ENCODE measurements at places on chromosomes 4 and X.

- DNase-seq, result no peak
Measured at GRCh38 chr4:167114416-167114971, 119.8 kb downstream of the SPOCK3 start.

GRCh38 chrX:108186811-108187210 is 95.2 kb downstream of the ATG4A start:
- DNase-seq, result no peak

- no peak for DNase-seq
Measured at GRCh38 chrX:45454290-45454689, 253.6 kb upstream of the DIPK2B start.

DNA sequence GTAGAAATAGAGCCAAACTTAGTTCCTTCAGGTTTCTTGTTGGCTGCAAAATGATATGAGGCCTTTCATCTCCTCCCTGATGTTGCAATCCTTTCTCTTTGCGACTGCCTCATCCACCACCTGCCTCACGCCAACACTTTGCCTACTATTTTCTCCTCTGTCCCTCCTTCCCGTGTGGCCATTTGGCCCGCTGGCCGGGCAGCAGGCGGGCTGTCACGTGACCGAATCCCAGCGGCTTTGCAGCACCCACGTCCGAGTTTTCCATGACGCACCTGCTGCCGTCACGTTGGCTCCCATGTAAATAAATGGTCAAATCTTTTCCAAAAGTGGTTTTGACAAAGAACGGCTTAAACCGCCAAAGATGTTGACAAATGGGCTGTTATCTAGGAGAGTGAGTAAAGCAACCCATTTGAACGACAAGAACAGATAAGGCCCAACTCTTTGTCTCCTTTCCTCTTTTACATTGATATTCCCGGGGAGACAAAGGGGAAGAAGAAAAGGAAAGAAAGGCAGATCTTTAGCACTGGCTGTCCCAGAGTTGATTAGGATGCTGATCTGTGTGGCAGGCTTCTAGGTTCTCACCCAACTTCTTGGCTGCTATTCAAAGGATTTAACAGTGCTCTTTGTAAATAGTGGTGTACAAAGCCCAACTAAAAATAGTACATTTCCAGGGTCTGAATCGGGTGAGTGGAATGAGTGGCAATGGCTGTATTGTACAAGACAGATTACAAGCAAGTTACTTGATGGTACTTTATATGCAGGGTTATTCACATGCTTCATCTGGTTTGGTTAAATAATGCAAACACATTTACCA is 174.2 kb upstream of the JADE1 start:
- no peak for DNase-seq

- no peak for DNase-seq
Measured at GRCh38 chrX:145820825-145821224, 3.2 kb downstream of the SLITRK2 start.

DNA sequence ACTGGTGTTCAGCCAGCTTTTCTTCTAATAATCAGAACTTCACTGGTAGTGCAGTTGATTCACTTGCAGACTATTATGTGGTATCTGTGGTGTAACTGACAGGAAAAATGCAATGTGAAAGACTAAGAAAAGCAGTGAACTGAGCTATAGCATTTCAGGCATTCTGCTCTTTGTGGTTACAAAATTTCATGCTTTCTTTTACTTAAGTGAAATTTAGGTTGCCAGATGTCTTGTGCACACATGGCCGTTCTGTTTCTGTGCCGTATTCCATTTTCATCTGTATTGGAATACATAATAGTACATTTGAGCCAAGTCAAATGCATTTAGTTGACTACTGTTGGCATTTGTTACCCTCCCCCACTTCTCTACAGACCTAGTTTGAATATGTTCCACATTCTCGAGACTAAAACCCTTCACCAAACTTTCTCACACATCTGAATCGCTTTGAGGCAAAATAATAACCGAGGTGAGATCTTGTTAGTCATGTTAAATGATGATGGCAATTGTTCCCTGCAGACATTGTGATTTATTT is 8.2 kb downstream of the RTL3 start:
- DNase-seq, result no peak

DNA sequence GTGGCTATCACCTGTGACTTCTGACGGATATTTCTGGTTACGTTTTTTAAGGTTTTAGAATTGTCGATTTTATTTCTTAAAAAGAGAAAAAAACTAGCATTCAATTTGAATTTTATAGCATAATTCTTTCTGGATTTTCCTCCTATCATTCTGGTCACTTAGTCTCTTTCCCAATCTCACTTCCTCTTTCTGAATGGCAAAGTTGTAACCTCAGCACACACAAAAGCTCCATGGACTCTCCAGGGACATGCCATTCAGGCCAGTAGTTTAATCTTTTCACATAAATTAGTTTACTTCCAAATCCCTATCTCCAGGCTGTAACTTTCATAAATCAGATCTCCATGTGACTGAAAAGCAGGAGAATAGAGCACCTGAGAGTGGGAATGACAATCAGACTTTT is 110.7 kb downstream of the ARAP2 start:
- no peak for DNase-seq

GRCh38 chr4:73104695-73105094 is 35.2 kb upstream of the COX18 start:
- DNase-seq, result no peak

DNA sequence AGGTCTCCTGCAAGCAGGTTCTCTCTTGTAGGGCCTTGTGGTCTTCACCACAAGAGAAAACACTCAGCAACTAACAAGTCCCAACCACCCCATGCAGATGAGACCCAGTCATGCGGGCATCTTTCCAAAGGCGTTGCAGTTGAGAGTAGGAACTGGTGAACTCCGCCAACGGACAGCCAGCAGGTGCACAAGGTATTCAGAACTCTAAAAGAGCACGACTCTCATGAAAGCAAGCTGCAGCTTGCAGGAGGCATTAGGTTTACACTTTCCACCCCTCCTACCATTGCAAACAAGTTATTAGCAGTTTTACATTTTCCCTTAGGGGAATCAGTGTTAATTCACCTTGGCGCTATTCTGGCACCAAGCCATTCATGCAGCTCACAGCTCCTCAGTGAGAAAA is 173.4 kb upstream of the KIT start:
- DNase-seq, result no peak

DNA sequence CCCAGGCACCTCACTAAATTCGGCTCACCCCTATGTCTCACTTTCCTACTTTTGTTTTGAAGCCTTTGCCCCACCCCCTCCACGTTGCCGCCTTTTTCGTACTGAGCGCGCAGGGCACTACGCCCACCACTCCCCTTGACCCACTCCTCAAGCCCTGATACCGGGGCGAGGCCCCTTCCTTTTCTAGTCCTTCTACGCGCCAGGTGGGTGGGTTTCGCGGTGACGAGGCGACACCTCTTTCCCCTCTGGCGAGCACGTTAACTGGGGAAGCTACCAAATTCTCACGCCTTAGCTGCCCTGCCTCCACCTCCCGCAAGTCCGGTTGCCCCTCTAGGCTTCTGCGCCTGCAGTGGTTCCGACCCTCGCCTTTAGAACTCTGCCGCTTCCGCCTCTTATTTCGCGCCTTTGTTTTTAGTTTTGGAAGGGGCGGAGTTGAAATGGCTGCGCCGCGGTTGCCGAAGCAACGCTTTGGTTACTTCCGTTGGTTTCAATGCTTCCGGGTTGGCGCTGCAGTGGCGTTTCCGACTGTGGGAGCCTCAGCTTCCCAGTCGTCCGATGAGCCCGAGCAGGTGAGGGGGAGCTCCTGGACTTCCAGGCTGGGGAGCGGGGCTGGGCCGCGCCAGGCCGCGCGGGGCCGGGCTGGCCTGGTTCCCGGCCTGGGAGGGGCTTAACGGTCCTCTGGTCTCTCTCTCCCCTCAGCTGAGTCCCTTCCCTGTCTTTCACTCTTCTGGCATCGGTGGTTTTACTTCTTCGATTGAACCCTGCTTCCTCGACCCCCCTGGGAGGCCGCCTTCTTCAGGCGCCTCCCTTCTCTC is at the start of gene SLC25A14:
Gene SLC25A14, plus strand, starts transcription at position 512 of the 815 bp plus-strand sequence. CDS start 360 bp downstream, outside the sequence.
- peak; percentile 53 for DNase-seq

GRCh38 chr4:82782626-82783345 is 15.8 kb downstream of the SCD5 start:
- no peak for DNase-seq

DNA sequence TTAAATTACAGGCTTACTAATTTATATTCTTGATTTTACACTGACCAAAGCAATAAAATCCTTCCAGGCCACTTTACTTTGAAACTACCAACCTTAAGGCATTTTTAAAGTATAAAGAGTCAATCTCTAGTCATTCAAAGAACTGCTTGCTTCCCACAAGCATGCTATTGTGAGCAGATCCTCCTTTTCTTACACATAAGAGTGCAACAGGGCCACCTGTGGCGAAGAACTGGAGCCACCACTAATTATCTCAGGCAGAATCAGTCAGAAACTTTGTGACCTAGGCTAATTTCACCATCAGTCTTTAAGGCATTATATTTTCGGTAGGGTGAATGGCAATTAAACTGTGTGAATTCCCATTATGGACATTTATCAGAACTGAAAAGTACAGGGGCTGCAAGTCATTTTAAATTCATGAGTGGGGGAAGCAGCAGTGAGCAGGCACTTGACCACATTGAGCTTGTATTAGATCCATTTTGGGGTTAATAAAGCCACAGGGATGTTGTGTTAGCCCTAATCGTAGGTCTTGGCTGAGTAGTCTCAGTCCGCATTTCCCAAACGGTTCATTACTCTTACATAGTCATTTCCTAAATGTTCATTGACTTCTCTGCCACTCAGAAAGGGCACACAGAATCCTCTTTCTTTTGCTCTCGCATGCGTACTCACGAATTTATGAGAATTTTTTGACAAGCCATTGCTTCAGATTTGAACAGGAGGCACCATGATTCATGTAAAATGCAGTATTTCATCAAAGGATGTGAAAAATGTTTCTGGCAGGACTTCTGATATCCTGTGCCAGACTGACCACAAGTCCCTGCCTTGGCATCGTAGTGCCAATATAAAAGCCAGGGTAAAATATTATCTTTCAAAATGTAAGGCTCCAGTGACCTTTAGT is 39.8 kb downstream of the NPY2R start:
- DNase-seq, result no peak

DNA sequence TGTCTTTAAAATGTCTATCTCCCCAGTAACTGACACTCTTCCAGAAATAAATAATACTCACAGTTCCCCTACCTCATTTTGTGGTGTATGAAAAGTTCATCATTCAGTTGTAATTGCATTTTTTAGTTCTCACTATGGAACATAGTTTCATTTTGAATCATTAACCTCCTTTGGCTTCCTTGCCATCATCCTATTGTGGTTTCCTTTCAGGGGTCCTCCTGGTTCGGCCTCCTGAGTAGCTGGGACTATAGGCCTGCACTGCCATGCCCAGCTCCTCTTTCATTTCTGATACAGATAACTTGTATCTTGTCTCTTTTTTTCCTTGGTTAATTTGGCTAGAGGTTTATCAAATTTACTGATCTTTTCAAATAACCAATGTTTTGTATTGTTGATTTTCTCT is 23.1 kb upstream of the BLTP1 start:
- no peak for DNase-seq

DNA sequence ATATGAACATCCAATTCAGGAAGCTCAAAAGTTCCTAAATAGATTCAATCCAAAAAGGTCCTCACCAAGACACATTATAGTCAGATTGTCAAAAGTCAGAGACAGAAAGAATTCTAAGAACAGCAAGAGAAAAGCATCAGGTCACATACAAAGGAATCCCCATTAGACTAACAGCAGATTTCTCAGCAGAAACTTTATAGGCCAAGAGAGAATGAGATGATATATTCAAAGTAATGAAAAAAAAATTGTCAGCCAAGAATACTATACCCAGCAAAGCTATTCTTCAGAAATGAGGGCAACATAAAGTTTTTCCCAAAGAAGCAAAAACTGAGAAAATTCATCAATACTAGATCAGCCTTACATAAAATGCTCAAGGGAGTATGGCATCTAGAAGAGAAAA is 106.6 kb upstream of the SH3RF1 start:
- DNase-seq, result no peak

GRCh38 chrX:117910216-117910615 is 206.4 kb downstream of the KLHL13 start:
- DNase-seq, result no peak

GRCh38 chr4:1297023-1297395 is 7.3 kb downstream of the MAEA start:
- DNase-seq, result no peak

DNA sequence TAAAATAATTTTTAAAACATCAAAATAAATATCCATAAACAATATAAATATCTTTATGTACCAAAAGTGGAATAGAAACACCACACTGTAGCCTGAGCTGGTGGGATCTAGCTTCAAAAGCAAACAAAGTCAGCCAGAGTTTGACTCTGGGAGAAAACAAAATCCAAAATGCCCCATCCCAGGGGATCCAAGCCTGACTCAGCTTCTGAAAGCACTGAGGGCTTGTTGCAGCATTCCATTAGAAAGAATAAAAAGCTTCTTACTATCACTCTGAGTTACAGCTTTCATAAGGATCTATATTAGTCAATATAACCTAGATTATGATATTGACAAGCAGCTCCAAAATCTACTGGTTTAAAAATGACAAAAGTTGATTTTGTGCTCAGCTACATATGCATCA is 149.7 kb upstream of the ANKRD50 start:
- no peak for DNase-seq

DNA sequence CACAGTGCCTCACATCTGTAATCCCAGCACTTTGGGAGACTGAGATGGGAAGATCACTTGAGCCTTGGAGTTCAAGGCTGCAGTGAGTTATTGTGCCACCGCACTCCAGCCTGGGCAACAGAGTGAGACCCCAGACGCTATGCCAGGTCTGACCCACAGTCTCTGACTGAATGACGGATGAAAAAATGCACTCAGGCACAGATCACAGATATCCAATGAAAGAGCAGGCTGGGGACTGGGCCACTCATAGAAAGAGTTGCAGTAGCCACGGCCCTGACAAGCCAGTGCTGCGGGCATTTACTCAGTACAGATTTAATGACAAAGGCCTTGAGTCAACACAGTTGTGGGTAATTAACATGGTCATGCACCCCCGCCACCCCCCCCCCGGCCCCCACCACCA is 22.7 kb downstream of the NUDT6 start:
- DNase-seq, result no peak

DNA sequence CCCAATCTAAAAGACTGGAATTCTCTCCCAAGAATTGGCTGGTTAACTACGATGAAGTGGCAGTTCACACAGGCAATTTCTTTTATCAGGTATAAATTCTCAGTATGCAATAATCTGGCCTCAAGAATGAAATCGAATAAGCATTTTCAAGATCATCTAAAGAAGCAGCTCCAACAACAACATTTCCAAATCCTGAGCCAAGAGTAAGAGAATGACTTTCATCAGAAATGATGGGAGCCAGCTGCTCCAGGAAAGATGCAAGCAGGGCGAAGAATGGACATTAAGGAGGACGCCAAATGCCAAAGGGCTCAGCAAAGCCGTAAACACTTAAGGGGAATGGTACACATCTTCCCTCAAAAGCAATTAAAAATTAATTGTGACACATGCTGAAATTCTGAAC is 12.0 kb downstream of the ADAMTS3 start:
- DNase-seq, result no peak

DNA sequence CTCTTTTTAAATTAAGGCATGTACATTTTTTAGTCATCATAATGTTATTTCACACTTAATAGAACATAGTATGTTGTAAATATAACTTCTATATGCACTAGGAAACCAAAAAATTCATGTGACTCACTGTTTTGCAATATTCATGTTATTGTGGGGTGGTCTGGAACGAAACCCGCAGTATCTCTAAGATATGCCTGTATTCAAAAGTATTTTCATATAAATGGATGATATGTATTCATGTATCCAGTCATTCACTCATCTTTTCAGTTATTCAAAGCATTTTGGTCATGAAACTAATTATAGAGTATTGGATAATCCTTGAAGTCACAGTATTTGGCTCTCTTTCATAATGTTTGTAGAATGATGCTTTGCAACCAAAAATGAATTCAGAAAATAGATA is 168.1 kb downstream of the HS6ST2 start:
- DNase-seq, result no peak

- no peak for DNase-seq
Measured at GRCh38 chr4:152828122-152828521, 48.4 kb downstream of the ARFIP1 start.

All from stimulated activated CD8-positive, alpha-beta memory T cell treated with anti-CD3 and anti-CD28 coated beads, Interleukin-7, amount 100 ng/mL, for 1 hour (primary cell).